Pancreas (tissue), 10 donors: ENCODE measurements at places on chromosomes 16 and 17. TPM values are rescaled to one million over a fixed set of nuclear protein-coding genes. Genes with fewer than 3 reads are reported as not detected.
A peak's percentile ranks its signal among the peaks of the same experiment; 100 is the strongest.

DNAI2 gene
- not detected for total RNA-seq

RNF43 gene
- 6.8 TPM for total RNA-seq

GRCh38 chr16:78929841-78930240 is 670.7 kb downstream of the MAF start:
- H3K4me3 ChIP-seq, result no peak overlapping the region
- H3K27me3 ChIP-seq, result no peaks in the 10 kb centered on the region
- H3K27ac ChIP-seq, result no peak overlapping the region
- no peaks in the 10 kb centered on the region for H3K36me3 ChIP-seq
- no peaks in the 10 kb centered on the region for H3K4me1 ChIP-seq

DNA sequence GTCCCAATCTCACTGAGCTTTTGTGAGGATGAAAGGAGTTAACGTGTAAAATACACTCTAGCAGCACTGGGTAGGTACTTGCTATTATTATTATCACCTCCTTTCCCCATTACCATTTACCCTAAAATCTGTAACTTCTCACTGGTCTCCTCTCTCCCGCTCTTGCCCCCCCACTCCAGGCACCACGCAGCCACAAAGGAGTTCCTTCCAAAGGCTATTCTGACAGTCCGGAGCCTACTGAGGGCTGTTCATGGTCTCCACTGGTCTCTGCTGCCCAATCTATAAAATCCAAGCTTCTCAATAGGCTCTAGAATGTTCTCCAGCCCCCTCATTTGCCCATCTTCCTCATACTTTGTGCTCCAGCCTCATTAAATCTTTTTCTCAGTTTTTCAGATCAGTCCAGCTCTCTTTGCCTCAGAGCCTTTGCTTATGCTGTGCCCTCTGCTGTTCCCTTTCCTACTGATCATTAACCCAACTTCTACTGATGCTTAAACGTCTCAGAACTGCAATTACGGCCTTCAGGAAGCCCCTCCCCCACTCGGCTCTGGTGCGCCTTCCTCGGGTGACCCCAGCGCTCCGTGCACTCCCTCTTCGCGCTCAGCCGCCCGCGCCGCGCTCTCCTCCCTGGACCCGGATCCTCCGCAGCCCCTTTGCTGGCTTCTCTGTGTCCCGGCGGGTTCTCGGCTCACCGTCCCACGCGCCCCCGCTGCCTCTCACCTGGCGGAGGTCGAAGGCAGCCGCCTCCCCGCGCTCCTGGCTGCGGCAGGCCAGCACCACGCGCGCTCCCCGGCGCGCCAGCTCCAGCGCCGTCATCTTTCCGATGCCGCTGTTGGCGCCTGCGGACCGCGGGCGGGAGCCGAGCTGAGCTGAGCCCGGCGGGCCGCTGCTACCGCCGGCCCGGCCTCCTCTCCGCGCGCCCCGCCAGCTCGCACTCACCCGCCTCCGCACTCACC is 737 bp downstream of the DHRS13 start:
- no peak for DNase-seq
- H3K27me3 ChIP-seq, result no peaks in the 10 kb centered on the region
- peak overlapping the region; percentile 66 for H3K4me3 ChIP-seq
- peak overlapping the region; percentile 70 for H3K27ac ChIP-seq

DNA sequence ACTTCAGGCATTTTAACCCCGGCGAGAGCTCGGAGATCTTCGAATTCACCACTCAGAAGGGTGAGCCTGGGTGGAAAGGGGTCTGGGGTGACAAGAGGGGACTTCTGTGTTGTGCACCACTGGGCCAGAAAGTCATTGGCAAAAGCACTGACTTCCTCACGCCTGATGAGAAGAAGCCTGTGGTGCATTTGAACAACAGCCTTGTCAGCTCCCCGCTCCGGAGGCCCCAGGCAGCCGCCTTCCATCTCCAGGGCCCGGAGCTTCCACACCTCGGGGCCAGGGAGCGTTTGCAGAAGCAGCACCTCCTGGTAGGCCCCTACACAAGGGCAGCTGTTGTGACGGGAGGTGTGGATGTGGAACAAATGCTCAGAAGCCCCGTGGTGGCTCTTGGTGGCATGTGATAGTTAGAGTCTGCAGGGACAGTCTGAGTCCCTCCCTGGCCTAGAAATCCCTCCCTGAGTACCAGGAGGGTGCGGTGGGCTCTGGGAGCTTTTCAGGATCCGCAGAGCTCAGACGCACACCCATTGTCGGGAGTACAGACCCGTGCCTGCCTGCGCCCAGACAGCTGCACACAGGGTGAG is 9.7 kb downstream of the CACNG1 start:
- no peak for DNase-seq
- no peaks in the 10 kb centered on the region for H3K27me3 ChIP-seq
- no peak overlapping the region for H3K27ac ChIP-seq
- no peaks in the 10 kb centered on the region for H3K4me1 ChIP-seq
- no peak overlapping the region for H3K4me3 ChIP-seq
- H3K36me3 ChIP-seq, result no peaks in the 10 kb centered on the region

GRCh38 chr16:46746821-46747776 is 1.0 kb downstream of the MYLK3 start:
- no peak for DNase-seq
- no peaks in the 10 kb centered on the region for H3K36me3 ChIP-seq
- H3K27ac ChIP-seq, result no peak overlapping the region
- H3K4me1 ChIP-seq, result no peaks in the 10 kb centered on the region
- no peaks in the 10 kb centered on the region for H3K27me3 ChIP-seq
- no peak overlapping the region for H3K4me3 ChIP-seq

DNA sequence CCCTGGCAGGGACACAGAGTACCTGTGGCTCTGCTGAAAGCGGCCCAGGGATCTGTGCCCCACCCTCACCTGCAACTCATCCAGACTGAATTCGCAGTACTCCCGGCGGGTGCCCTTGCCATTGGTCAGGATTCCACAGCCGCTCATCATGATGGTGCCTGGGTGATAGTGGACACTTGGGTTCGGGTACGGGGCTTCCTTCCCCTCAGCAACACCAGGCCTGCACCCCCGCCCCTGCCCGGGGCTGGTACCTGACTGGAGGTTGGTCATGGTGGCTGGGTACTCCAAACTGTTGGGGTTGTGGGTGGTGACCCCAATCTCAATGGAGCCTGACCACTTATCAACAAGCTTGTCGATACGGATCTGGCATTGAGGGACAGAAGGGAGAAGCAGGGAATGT is 2.9 kb downstream of the NEURL4 start:
- H3K4me1 ChIP-seq, result no peaks in the 10 kb centered on the region
- DNase-seq, result peak; percentile 60
- peaks cover 21% of the 10 kb centered on the region for H3K36me3 ChIP-seq
- H3K27ac ChIP-seq, result no peak overlapping the region

GRCh38 chr17:81026266-81027036 is 8.5 kb upstream of the BAIAP2 start:
- no peak for DNase-seq
- no peak overlapping the region for H3K27ac ChIP-seq
- no peaks in the 10 kb centered on the region for H3K36me3 ChIP-seq
- H3K4me1 ChIP-seq, result no peaks in the 10 kb centered on the region
- no peaks in the 10 kb centered on the region for H3K27me3 ChIP-seq

- H3K27me3 ChIP-seq, result no peaks in the 10 kb centered on the region
- no peaks in the 10 kb centered on the region for H3K4me1 ChIP-seq
- H3K27ac ChIP-seq, result no peak overlapping the region
- no peak for DNase-seq
These were observed 35.5 kb upstream of the STAC2 start for GRCh38 chr17:39261286-39261685.

GRCh38 chr16:30985401-30986128 is 558 bp downstream of the HSD3B7 start:
- H3K4me1 ChIP-seq, result no peaks in the 10 kb centered on the region
- H3K36me3 ChIP-seq, result no peaks in the 10 kb centered on the region
- no peaks in the 10 kb centered on the region for H3K27me3 ChIP-seq
- peak overlapping the region; percentile 85 for H3K27ac ChIP-seq
- peak overlapping the region; percentile 24 for H3K4me3 ChIP-seq
